ENCODE measurements at places on chromosomes 7 and 10. TPM values are rescaled to one million over a fixed set of nuclear protein-coding genes. Genes with fewer than 3 reads are reported as not detected.
A peak's percentile ranks its signal among the peaks of the same experiment; 100 is the strongest.

- no peak for DNase-seq
Measured at GRCh38 chr7:101494602-101495329, 132.1 kb downstream of the COL26A1 start.

GRCh38 chr10:80603516-80603915 is 65.8 kb downstream of the SH2D4B start:
- DNase-seq = no peak

DNA sequence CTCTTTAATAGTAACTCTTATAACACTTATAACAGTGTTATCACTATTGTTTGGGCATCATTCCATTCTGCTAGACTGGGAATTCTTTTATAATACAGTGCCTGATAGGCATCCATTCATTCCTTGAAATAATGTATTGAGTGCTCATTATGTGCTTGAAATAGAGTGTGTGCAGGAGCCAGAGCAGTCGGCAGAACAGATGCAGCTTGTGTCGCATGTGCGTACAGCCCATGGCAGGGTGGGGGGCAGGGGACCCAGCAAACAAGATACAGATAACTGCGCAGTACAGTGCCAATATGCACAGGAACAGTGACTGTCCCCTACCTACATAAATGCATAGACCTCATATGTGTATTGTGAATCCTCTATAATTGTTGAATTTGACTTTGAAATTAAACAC is 99.3 kb downstream of the KAT6B start:
- DNase-seq = no peak

GRCh38 chr10:5343561-5343960 is 21.2 kb upstream of the UCN3 start:
- DNase-seq = no peak

GRCh38 chr7:83148776-83149175 is 13.9 kb downstream of the PCLO start:
- no peak for DNase-seq

DNA sequence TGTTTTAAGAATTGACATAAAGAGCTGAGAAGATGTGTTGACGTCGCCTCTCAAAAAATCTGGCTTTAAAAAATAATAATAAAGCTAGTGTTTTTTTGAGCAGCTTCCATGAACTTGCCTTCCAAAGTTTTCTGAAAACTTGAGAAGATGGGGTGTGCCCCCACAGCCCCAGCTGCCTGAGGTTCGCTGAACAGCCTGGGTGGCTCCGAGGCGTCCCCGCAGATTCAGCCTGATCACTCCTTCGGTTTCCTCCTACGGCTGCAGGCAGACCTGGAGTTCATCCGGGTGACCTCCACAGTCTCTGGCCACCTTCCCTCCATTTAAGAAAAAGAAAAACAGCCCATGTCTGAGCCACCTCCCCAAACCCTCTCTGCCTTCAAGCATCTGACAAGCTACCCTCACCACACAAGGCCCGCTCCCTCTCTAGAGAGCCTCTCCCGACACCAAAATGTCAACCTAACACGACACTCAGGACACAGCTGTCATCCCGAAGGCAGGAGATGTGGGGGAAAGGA is 177.8 kb downstream of the PTPRN2 start:
- DNase-seq = no peak

- DNase-seq = no peak
Measured at GRCh38 chr7:25940086-25940906, 211.7 kb upstream of the NFE2L3 start.

DNA sequence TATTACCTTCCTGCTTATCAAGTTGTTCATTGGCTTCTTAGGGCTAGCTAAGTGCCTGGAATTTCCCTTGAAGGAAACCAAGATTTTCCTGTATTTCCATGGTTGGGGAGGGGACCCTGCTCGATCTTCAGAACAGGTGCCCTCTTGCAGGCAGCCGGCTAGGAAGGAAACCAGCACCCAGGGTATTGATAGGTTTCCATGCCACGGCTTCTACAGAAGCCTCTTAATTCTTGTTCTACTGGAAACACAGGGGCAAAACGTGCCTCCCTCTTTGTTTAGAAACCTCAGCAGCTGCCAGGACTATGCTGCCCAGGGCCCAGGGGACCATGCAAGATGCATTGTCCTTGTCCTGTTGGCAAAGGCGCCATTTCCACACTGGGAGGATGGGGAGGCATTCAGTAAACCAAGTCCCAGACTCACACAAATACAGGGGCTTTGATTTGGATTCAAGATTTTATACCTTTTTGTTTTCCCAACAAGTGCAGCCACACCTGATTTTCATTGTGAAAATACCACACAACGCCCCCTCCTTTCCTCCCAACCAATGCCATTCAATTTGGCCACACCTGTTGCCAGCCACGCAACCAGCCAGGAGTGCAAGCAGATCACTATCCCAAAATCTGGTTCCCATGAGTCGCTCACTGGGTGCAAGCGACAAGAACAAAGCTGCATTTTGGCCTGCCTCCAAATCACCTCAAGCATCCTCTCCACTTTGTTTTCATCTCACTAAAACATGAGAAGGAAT is 29.6 kb downstream of the C10orf71 start:
- no peak for DNase-seq

DNA sequence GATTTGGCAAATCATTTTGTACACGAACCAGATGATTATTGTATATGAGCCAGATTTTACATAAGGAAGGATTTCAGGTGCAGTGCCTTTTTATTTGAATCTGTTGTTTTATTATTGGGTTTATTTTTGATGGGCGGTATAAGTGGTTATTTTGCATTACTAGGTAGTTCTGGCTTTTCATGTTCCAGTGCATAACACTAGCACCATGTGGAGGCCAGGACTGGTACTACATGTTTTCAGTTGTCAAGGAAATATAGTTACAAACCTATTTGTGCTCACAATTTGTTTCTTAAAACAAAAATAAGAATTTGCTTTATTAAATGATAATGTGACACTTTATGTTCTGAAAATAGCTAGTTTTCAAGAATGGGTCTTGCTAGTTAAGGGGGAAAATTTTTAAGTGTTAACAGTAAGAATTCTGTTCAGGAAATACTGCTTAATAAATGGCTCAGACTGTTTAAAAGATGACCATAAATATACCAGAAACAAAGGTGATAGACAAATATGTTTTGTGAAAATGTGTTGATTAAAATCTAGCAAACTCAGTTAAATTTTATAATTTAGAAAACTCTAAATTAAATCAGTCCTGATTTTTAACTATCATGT is 7.1 kb upstream of the SEMA3E start:
- DNase-seq = peak; percentile 33

DNA sequence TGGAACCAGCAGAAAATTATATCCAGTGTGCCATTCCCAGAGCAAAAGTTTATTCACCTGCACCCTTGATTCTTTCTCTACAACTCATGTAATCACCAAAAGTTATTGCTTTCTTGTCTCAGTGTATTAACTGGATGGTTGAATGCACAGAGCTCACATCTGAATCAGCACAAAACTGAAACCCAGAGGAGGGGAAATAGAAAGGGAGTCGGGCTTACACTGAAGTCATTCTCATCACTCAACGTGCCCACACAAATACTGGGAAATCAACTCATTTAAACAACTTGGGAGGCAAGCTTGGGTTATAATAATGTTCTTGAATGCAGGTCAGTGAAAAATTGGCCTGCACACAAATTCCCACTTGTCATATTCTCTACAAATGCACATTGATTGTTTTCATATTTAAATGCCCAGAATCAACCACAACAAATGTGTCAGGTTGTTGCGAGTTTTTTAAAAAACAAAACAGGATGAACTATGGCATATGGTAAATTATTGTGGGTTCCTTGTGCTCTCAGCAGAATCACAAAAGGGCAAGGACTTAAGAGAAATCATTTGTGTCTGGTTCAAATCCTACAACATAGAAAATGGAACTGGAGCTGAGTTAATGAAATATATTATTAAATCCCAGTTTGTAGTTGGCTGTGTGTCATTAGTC is 125.9 kb upstream of the NOBOX start:
- DNase-seq = no peak

DNA sequence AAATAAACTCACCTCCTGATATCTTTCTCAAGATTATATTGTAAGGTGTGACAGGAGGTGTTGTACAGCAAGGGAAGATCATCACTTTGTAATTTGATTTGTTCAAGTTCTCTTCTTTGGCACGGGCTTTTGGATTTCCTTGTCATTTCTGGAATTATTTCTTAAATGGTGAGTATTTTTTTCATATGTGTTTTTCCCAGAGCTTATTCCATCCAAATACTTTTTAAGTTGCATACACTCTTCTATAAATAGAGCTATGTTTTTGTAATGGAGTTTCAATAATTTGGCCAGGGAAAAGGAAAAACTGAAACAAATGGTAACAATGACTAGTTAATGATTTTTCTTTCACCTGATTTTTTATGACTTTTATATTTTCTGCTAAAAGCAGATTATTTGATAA is 92.5 kb downstream of the CFAP58 start:
- DNase-seq = no peak

DNA sequence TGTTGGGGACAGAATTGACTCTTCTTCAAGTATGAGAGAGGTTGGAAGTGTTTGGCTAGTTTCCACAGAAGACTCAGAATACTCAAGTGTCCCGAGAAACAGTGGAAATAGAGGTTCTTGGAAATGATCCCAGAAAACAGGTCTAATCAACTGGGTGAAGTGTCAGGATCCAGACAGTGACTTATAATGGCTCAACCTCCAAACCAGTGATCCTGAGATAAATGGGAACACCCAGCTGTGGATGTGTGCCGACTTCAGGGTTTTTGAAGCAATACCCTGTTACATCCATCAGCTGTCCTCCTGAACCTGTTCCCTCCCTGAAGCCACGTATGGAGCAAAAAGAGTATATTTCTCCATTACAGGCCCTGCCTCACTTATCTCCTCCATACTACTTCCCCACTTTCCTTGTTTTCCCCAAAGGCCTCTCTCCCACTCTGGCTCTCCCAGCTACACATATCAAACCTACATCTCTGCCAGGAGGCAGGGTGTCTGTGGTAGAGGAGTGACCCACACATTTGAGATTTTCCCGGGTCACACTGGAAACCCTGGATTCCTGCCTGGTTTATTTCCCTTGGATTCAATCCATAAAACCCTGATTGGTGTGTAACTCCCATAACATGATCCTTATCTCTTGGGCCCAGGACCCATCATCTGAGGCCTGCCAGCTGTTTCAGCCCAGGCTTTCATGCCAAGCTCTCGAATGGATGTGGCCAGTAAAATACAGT is 17.6 kb upstream of the ELOVL3 start:
- no peak for DNase-seq

- DNase-seq = peak; percentile 18
Measured at GRCh38 chr7:149423449-149424110, 37.3 kb downstream of the ZNF777 start.

DNA sequence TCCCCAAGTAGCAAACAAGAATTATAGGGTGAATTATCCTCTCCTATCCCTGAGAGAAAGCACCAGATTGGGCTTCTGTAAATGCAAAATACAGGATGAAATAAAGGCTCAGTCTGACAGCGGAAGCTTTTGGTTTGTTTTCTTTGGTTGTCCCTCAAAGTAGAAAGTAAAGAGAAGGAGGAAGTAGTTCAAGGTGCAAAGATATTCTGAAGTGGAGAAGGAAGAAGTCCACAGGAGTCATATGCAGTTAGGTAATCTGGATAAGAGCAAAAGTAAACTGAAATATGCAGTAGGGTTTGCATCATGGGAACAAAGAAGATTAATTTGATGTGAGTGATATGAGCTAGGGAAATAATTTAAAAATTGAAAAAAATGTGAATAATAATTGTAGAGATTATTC is 1071.9 kb downstream of the CNTNAP2 start:
- DNase-seq = no peak

GRCh38 chr10:88198023-88198422 is 334.6 kb downstream of the PTEN start:
- no peak for DNase-seq

DNA sequence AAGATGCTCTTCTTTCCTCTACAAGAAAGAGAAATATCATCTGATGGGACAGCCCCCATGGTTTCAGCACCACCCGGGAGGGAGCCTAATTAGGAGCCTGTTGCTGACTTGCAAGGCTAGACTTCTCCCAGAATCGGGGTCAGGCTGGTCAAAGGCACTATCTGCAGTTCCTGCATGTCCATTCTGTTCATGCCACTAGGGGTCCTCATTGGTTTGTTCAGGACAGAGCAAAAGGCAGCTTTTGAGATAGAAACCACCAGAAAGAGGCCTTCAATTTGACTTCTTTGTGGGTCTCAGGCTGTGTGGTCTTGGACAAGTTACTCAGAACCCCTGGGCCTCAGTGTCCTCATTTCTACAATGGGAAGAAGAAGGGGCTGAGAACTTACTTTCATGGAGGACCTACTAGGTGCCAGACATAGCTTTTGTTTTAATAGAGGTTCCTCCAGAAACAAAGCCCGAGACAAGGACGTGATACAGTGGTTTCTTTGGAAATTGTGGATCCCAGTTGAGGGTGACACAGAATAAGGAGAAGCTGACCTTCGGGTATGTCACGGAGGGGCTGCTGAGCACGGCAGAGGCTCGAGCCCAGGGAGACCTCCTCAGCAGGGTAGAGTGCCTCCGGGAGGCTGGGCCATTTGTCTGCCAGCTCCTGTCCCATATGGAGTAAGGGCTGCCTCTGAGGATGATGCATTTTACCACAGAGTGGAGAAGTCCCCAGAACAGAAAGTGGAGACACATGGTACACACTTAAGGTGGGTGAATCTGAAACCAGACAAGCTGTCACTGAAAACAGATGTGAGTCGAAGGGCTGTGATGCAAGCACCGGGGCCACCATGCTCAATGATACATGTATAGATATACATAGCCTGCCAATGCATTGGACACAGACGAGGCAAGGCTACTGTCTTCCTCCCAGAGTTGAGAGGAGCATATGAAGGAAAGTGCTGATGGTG is 33.1 kb upstream of the NEUROD6 start:
- peak; percentile 10 for DNase-seq

DNA sequence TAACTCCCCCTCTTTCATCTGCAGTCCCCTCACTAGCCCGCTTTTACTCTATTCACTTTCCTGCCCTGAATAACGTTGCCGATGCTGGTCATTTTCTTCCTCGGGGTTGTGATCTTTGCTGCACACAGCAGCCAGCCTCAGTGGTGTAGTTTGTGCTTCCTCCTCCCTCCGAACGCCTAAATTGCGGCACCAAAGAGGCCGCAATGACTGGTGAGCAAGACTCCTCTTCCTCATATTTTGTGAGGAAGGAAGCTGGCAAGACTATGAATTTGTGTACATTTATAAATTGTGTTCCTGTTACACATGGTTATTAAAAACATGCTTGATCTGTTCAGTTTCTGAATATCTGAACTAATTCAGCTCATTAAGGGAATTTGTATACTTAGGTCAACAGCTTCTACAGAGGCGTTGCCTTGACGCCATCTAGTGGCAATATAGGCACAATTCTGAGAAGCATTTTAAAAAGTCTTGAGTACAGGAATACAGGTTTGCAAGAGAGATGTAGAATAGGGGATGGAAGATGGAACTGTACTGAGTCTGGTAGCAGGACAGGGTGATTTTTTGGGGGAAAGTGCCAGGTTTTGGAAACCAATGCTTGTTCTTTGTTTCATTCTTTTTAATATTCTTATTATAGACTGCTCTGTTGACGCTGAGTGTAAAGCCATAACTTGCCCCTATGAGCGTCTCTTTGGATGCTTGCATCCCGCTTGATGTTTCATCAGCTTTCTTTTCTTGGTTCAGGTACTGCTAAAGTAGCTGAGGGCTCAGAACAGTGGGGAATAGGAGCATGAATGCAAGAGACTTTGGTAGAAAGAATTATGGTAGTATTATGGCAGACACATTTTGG is 4.1 kb upstream of the TAS2R5 start:
- DNase-seq = no peak

DGKI gene
- polyA plus RNA-seq = 1.8 TPM

A1CF gene
- polyA plus RNA-seq = 4.3 TPM

AQP1 gene
- polyA plus RNA-seq = 213 TPM

GRM3 gene
- polyA plus RNA-seq = 0.16 TPM

TRIM4 gene
- 30.8 TPM for polyA plus RNA-seq

CHCHD3 gene
- 75.9 TPM for polyA plus RNA-seq

RPEL1 gene
- 0.08 TPM for polyA plus RNA-seq

CAMK2B gene
- polyA plus RNA-seq = 4.3 TPM

SPOCK2 gene
- 147 TPM for polyA plus RNA-seq

NEBL gene
- 83.1 TPM for polyA plus RNA-seq
